MCF 10A (cell line): ENCODE measurements at places on chromosomes 13 and 19. TPM values are rescaled to one million over a fixed set of nuclear protein-coding genes. Genes with fewer than 3 reads are reported as not detected.

Gene GRIK5
- 1.6 and 1.8 TPM in 2 replicates for total RNA-seq

Gene SLC10A2
- not detected in 2 replicates for total RNA-seq

Gene CADM4
- total RNA-seq, result 3.2 and 3.8 TPM in 2 replicates

Gene FPR1
- total RNA-seq, result 6.2 and 8.6 TPM in 2 replicates

Gene ZNF135
- total RNA-seq, result not detected in 2 replicates

Gene C1QTNF9
- not detected in 2 replicates for total RNA-seq

Gene ERVK3-1
- total RNA-seq, result 63.1 and 64.6 TPM in 2 replicates

Gene ZNF723
- not detected in 2 replicates for total RNA-seq

Gene CBARP
- 7.0 and 8.2 TPM in 2 replicates for total RNA-seq

Gene SHD
- not detected in 2 replicates for total RNA-seq

Gene REEP6
- total RNA-seq, result 3.8 TPM in 2 replicates

Gene OSCAR
- 2.9 and 9.2 TPM in 2 replicates for total RNA-seq

Gene LGALS14
- total RNA-seq, result not detected in 2 replicates

Gene SIGLEC12
- not detected in 2 replicates for total RNA-seq

Gene ZNF665
- not detected in 2 replicates for total RNA-seq

Gene LILRA6
- total RNA-seq, result not detected in 2 replicates

Gene MAB21L1
- total RNA-seq, result not detected in 2 replicates

Gene ACTMAP
- 19.3 and 21.2 TPM in 2 replicates for total RNA-seq

Gene MYBPC2
- total RNA-seq, result not detected in 2 replicates

Gene LILRB3
- total RNA-seq, result not detected in 2 replicates

Gene ZNF492
- not detected in 2 replicates for total RNA-seq

Gene NLRP4
- not detected in 2 replicates for total RNA-seq

Gene FXYD1
- total RNA-seq, result not detected in 2 replicates
